ENCODE measurements at places on chromosomes 6 and 20.

DNA sequence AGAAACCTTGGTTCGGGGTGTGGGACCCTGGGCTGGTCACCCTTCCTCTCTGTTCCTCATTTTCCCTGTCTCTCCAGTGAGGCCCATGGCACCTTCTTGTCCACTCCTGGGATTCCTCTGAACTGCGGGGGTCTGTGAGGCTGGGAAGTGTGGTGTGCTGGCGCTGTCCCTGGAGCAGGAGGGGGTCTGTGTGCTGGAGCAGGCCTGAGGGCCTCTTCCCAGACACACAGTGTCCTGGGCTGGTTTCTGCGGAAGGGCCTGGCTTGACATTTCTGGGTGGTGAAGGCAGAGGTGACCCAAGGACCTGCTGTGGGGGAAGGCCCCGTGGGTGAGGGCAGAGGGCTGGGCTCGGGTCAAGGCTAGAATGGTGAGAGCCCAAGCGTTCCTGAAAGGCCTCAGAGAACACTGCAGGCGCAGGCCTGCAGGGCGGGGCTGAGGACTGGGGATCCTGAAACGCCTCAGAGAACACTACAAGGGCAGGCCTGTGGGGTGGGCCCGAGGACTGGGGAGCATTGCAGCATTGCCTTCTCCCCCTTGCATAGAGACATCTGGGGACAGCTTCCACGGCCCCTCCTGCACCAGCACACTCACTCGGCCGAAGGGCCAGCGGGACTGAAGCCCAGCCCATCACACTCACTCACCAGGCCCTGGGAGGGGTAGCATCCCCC is 10.6 kb upstream of the BAK1 start:
- DNase-seq = no peak

- no peak for DNase-seq
These were observed 117.9 kb downstream of the SIM1 start for GRCh38 chr6:100346828-100347227.

GRCh38 chr6:164854526-164854925 is 454.9 kb downstream of the C6orf118 start:
- DNase-seq = no peak

- peak; percentile 83 for DNase-seq
These were observed 71.2 kb downstream of the PDE7B start for GRCh38 chr6:135922746-135923145.

DNA sequence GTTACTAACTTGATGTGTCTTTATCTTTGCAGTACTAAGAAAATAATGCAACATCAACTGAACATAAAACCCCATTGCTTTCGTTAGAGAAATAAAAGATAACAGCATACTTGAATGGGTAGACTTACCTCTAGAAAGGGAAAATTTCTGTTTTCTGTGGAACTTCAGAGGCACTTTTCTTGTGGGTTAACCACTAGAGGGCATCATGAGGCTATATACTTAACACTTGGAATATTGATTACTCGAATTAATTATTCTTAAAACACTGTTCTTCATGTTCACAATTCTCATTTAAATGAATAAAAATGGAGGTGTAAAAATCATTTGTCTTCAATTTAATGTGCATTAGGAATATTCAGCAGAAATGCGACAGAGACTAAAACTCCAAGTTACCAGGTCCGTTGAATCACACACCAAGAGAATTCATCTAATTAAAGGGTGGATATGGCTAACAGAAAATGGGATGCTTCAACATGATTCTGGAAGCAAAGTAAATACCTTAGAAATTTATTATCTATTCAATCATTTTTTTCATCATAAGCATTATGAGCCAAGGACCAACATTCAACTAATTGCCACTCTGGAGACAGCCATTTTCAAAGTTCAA is 330.8 kb upstream of the PREP start:
- DNase-seq = no peak
